ENCODE measurements at places on chromosomes 11 and 22. TPM values are rescaled to one million over a fixed set of nuclear protein-coding genes. Genes with fewer than 3 reads are reported as not detected.

INS gene
- 0.39 TPM for polyA plus RNA-seq

DNA sequence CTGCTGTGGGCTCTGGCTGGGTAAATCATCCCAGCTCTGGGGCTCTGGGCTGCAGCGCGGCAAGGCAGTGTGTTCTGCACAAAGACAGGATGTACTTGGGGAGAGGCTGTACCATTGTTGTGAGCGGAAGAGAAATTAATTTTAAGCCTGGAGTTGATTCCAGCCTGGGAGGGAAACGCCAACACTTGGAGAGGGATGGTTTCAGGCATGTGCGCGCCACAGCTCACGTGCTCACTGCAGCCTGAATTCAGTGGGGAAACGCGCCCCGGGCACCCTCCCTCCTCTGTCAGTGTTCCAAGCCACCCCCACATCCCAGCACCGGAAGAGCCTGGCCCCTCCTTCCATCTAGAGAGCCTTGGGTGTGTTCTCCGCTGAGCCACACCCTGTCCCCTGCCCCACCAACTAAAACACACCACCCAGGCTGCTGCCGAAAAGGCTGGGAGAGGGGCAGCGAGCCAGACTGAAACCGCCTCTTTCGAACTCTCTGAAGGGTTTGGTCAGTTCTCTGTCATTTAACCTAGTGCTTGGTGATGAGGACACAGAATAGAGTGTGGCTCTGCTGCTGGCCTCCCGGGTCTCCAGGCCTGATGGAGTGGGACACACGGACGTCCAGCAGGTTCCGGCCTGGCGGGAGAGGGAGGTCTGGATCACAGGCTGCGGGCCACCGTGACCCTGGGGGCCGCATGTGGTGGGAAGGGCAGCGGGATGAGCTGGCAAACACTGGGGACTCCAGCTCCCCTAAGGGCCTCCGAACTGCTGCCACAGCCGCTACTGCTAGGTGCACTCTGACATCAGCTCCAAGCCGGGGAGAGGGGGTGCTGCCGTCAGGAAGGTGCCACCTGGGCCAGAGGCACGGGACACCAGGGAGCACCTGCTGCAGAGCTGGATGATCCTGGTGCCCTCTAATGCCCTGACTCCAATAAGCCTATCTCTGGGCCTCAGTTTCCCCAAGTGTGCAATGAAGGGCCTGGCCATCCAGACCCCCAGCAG is 230.8 kb downstream of the CTTN start:
- H3K4me3 ChIP-seq, result no peak overlapping the region
- no peak for DNase-seq
- peak overlapping the region; percentile 33 for H3K27ac ChIP-seq

- DNase-seq, result no peak
- H3K4me1 ChIP-seq, result no peaks in the 10 kb centered on the region
- H3K27ac ChIP-seq, result no peak overlapping the region
Measured at GRCh38 chr22:49259839-49260615, 567.6 kb downstream of the BRD1 start.

- no peak overlapping the region for H3K27ac ChIP-seq
- no peaks in the 10 kb centered on the region for H3K27me3 ChIP-seq
- no peak overlapping the region for H3K4me3 ChIP-seq
Measured at GRCh38 chr22:30113494-30113893, 33.2 kb downstream of the HORMAD2 start.

DNA sequence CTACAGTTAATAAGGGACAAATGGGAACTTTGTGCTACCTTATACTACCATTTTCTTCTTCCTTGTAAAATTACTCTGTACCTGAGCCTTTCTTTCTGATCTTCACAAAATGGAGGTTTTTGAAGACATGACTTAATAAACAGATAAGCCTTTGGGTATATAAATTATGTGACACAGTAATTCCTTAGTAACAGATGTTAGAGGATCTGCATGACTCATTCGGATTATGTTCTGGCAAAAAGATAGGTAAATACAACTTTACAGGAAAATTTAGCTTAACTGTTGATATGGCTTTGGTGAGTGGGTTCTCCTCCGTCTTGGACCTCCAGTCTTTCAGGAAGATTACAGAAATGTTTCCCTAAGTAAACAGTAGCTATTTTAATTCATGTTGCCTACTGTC is 61.8 kb downstream of the BID start:
- no peak overlapping the region for H3K27ac ChIP-seq
- no peak overlapping the region for H3K4me3 ChIP-seq
- peaks cover 5% of the 10 kb centered on the region for H3K36me3 ChIP-seq
- H3K27me3 ChIP-seq, result no peaks in the 10 kb centered on the region
- DNase-seq, result no peak

DNA sequence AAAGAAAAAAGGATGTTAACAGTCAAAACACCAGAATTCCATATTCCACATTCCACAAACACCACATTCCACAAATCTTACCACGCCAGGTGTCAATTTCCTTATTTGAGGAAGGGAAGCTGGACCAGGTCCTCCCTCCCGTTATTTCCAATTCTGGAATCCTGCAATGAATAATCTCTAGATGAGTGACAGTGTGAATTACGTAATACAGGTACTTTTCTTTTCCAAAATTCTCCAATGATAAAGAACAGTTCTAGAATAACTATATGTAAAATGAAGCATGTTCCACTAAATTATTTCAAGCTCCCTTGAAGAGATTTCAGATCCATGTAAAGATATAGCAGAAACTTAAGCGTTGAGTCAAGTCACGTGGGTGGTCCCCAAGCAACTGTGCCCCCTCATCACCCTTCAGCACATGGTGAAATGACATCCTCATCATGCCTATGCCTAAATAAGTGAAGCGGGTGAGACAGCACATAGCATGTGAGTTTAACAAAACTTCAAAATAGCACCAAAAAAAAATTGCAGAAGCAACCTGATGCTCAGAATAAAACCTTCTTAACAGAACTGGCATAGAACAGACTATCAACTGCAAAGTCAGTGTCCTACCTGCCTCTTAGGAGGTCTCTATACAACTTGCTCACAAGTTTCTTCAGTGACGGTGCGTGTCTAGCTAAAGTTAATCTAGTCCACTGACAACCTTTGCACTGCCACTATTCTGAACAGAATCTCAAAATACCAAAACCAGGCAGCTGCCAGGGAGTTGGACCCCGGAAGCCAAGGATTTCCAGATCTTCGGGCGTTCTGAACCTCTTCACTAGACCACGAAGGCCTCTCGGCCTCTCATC is 876 bp downstream of the NFRKB start:
- H3K27me3 ChIP-seq, result no peaks in the 10 kb centered on the region
- peak; percentile 54 for DNase-seq
- peaks cover 27% of the 10 kb centered on the region for H3K36me3 ChIP-seq
- peak overlapping the region; percentile 86 for H3K4me3 ChIP-seq
- no peaks in the 10 kb centered on the region for H3K4me1 ChIP-seq

DNA sequence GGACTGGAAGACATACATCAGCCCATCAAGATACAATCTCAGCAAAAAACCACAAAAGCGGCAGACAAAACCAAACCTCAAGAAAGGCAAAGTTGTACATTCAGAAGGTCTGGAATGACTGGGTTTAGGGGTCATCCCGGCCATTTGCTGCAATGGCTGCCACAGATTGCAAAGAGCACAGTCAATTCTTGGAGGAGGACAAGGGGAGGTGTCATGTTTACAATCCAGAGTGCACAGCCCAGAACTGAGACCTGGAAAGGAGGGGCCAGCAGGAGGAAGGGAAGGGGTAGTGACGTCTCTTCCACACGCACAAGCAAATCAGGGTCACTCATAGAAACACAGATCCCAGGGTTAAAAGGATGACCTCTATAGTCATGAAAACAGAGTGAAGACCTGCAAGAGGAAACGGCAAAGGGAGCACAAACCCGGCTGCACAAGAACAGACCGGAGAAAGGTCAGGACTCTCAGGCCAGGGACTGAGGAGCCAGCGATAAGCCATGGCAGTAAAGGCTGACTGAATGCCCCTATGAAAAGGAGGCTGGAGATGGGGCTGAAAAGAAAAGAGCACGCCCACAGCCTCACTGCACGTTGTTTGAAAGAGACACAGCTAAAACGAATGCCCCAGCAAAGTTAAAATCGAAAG is 18.2 kb upstream of the MUC5AC start:
- H3K27me3 ChIP-seq, result no peaks in the 10 kb centered on the region
- no peak overlapping the region for H3K27ac ChIP-seq
- no peaks in the 10 kb centered on the region for H3K36me3 ChIP-seq

DNA sequence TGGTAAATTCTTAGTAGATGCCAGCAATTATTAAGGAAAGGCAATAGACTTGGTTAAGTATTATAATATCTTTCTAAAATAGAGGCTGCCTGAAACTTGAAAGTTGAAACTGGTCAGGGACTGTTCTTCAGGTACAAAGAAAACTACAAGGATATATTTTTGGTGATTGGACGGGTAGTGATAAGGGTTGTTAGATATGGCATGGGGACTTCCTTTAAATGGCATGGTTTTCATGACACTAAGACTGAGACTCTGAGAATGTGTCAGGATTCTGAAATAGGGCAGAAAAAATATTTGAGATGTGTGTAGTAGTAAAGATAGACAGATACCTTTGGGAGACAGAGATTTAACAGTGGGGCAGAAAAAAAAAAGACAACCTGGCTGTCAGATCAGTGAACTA is 108.4 kb upstream of the SLC5A12 start:
- no peaks in the 10 kb centered on the region for H3K27me3 ChIP-seq
- no peak for DNase-seq
- H3K27ac ChIP-seq, result no peak overlapping the region
- no peaks in the 10 kb centered on the region for H3K4me1 ChIP-seq

- peaks cover 53% of the 10 kb centered on the region for H3K4me1 ChIP-seq
- DNase-seq, result peak; percentile 89
- H3K27ac ChIP-seq, result peak overlapping the region; percentile 78
Measured at GRCh38 chr11:77075425-77075905, 8.7 kb downstream of the CAPN5 start.

GRCh38 chr22:45948081-45948648 is 28.8 kb downstream of the WNT7B start:
- DNase-seq, result no peak
- no peak overlapping the region for H3K27ac ChIP-seq
- H3K36me3 ChIP-seq, result no peaks in the 10 kb centered on the region
- peaks cover 7% of the 10 kb centered on the region for H3K27me3 ChIP-seq
- no peak overlapping the region for H3K4me3 ChIP-seq
- H3K4me1 ChIP-seq, result no peaks in the 10 kb centered on the region

GRIA4 gene
- 7.3 TPM for polyA plus RNA-seq

- H3K36me3 ChIP-seq, result no peaks in the 10 kb centered on the region
- no peak for DNase-seq
- no peak overlapping the region for H3K4me3 ChIP-seq
- no peaks in the 10 kb centered on the region for H3K4me1 ChIP-seq
Measured at GRCh38 chr22:22609291-22609690, 35.1 kb upstream of the GGTLC2 start.

DNA sequence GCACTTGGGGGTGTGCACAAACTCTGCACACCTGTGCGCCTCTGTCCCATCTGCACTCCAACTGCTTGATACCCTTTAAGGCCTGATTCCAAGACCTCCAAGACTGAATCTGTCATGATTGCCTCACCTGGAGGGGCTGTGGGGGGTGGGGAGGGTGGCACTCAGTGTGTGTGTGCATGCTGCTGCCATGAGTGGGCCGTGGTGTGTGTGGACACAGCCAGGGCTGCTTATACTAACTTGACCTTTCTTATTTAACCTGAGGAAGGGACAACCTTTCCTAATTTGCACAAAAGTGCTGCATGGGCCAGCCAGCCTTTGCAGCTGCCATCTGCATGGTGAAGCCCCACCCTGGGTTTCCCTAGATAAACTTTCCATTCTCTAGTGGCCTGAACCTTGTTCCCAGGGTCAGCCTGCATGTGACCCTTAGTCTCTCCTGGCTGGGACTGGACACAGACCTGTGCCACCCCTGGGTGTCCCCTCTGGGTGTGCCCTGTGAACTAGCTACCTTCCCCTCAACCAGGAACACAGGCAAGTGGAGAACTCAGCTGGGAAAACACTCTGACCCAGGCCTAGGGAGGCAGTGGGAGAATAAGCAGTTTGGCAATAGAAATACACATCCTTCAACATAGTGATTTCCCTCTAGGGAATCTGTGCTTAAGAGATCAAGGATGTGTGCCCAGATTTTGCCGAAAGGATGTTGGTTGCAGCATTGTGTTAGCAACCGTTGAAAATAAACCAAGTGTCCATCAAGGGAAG is 45.4 kb upstream of the DKK3 start:
- H3K4me1 ChIP-seq, result no peaks in the 10 kb centered on the region
- no peak for DNase-seq
- H3K27me3 ChIP-seq, result no peaks in the 10 kb centered on the region
- no peak overlapping the region for H3K4me3 ChIP-seq

DNA sequence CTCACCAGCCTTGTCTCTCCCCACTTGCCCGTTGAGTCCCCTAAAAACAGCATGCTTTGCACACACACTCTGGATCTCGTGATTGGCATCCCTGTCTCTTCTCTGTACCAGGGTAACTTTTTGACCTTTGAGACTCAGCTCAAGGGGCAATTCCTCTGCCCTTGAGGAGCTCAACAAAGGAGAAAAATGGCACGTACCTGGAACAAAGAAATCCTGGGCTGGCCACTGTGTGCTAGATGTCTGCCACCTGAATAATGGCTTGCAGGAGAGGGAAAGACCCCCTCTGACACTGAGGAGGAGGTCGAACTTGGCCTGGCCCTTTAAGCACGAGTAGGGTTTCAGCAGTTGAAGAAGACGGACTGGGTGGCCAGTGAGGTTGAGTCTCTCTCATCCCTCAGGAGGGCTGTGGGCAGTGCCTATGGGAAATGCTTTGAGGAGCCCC is 5.8 kb downstream of the UBE2L3 start:
- H3K27me3 ChIP-seq, result no peaks in the 10 kb centered on the region
- no peak overlapping the region for H3K4me3 ChIP-seq
- peak; percentile 39 for DNase-seq
- peaks cover 51% of the 10 kb centered on the region for H3K4me1 ChIP-seq

UPK2 gene
- polyA plus RNA-seq, result 0.10 TPM

- no peak for DNase-seq
- peaks cover 5% of the 10 kb centered on the region for H3K4me1 ChIP-seq
- H3K4me3 ChIP-seq, result no peak overlapping the region
- no peak overlapping the region for H3K27ac ChIP-seq
Measured at GRCh38 chr11:16860617-16861016, 122.2 kb downstream of the C11orf58 start.

GRCh38 chr11:76293189-76293631 is 86.9 kb upstream of the WNT11 start:
- H3K27ac ChIP-seq, result no peak overlapping the region
- DNase-seq, result no peak
- no peaks in the 10 kb centered on the region for H3K36me3 ChIP-seq
- no peaks in the 10 kb centered on the region for H3K27me3 ChIP-seq
- H3K4me1 ChIP-seq, result no peaks in the 10 kb centered on the region
